ENCODE measurements at places on chromosomes 1 and 21. TPM values are rescaled to one million over a fixed set of nuclear protein-coding genes. Genes with fewer than 3 reads are reported as not detected.

- no peak for DNase-seq
Measured at GRCh38 chr1:226656601-226657277, 82.3 kb downstream of the ITPKB start.

ANKRD34A gene
- total RNA-seq: 0.20 TPM

CFAP126 gene
- not detected for total RNA-seq

- no peak for DNase-seq
Measured at GRCh38 chr1:47765236-47765635, 231.9 kb downstream of the TRABD2B start.

RPTN gene
- not detected for total RNA-seq

FAM76A gene
- 14.7 TPM for total RNA-seq

TGFB2 gene
- total RNA-seq: 7.7 TPM

FAM131C gene
- 0.20 TPM for total RNA-seq

CDC20 gene
- total RNA-seq: 189 TPM

DNA sequence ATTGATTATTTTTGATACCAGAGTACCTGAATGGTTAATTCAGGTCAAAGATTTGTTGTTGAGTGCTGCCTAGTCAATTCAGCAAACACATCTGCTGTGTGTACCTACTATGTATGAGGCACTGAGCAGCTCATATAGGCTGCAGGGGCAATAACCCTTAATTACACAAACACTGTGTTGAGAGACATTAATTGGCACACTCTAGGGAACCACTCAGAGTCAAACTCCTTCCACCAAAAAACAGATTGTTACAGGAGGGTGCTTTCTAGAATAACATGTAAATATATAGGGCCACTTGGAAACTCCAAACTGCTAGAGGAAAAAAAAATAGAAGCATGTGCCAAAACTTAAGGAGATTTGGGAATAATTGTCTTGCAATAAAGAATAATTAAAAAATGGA lies 31.3 kb downstream of the UBE2U start:
- no peak for DNase-seq

- DNase-seq: no peak
Measured at GRCh38 chr1:34696230-34696629, 58.6 kb upstream of the GJB5 start.

DNA sequence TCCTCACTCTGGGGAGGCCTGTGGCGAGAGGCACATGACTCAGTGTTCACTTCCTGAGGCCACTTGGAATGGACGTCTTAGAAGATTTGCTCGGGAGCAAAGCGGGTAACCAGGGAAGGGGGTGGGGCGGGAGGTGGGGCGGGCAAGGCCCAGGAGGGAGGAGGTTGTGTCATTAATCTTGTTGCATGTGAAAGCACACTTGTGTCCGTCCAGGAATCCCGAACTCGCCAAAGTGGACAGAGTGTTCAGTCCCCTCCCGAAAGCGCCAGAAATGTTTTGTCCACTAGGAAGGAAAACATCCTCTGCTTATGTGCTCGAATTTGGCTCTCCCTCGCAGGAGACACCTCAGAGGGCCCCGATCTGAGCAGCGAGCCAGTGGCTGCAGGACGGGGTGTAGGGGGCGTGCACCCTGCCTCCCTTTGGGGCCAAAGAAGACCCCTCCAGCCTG lies 84.2 kb downstream of the SPSB1 start:
- no peak for DNase-seq

GRCh38 chr1:168285521-168285790 lies 4.8 kb downstream of the TBX19 start:
- no peak for DNase-seq

- no peak for DNase-seq
Measured at GRCh38 chr1:116389013-116389412, 16.0 kb downstream of the ATP1A1 start.

GRCh38 chr1:99264201-99265021 lies at the start of gene PLPPR4:
TSS of gene PLPPR4 (plus strand) at chr1:99264492. CDS start at chr1:99264594, 102 bp downstream.
- no peak for DNase-seq

CR1L gene
- not detected for total RNA-seq

ALX3 gene
- not detected for total RNA-seq

DNA sequence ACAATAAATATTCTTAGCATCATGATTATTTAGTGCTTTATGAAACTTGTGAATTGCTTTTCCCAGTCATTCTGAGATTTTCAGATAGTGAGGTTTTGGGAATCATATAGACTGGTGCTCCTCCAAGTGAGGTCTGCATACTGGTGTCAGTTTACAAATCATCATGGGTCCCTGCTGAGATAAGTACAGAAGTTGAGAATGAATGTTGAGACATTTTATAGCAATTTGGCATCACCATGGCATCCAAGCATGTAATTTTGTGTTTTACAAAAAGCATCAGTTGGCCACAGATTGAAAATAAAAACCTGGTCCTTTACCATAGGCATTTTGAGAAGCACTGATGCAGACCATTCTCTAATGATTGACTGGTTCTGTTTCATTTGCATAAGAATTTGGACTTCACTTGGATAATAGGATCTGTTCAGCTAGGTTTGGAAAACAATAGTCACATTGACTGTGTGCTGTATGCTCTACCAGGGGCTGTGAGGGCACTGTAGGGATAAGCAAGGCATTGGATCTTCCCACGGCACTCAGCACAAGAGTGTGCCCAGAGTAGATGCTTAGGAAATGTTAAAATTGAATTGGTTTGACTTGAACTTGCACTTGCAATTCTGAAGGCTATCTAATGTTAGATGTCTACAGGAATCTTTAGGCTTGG lies 79.0 kb upstream of the JUN start:
- no peak for DNase-seq

GRCh38 chr1:232282498-232282897 lies 347.4 kb downstream of the SIPA1L2 start:
- no peak for DNase-seq

- DNase-seq: no peak
Measured at GRCh38 chr1:96587222-96587621, 134.4 kb upstream of the PTBP2 start.

ARTN gene
- total RNA-seq: not detected

DNA sequence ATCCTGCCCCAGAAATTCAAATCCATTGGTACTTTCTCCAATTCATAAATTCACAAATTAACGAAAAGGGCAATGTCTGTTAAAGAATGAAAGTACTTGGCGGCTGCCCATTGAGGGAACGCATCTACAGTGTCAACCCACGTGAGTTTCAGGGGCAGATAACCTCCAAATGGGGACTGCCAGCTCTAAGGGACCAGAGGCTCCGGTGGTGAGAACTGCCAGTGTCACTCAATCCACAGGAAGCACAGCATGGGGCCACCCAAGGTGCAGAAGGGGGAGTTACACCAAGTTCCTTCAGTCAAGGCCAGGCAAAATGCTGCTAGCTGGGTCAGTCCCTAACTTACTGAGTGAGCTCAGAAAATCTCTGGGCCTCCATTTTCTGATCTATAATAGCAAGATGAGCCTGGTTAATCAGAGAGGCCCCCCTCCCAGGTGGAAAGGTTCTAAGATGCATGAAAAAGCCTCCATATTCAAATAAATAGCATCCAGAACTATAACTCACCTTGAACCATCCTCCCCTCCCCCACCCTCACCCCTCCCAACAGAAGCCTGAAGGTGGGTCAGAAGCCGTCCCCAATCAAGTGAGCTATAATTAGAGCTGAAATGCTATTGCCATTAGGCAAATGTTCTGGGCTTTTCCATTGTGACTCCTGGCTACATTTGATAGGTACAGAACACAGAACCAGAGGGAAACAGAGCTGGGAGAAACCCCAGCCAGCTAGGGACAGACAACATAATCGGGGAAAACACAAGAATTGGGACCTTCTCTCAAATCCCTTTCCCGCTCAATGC lies 41.7 kb downstream of the LRP8 start:
- no peak for DNase-seq

PDZK1 gene
- 0.14 TPM for total RNA-seq

DNA sequence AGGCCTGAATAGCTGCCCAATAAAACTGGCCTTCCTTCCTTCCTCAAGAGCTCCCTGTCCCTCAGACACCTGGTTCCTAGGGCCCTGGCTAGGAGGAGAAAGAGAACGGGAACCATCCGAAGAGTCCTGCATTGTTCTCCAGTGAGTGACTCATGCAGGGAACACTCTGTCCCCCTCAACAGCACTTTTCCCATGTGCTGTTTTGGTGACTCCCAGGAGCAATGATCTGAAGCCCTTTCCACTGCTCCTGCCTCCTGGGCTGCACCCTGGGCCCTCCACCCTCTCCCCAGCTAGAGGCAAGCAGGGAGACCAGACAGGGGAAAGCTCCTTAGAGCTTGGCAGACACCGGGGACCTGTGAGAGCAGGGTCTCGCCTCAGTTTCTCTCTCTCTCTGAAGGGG lies 18.9 kb downstream of the TNNT2 start:
- DNase-seq: no peak

DNA sequence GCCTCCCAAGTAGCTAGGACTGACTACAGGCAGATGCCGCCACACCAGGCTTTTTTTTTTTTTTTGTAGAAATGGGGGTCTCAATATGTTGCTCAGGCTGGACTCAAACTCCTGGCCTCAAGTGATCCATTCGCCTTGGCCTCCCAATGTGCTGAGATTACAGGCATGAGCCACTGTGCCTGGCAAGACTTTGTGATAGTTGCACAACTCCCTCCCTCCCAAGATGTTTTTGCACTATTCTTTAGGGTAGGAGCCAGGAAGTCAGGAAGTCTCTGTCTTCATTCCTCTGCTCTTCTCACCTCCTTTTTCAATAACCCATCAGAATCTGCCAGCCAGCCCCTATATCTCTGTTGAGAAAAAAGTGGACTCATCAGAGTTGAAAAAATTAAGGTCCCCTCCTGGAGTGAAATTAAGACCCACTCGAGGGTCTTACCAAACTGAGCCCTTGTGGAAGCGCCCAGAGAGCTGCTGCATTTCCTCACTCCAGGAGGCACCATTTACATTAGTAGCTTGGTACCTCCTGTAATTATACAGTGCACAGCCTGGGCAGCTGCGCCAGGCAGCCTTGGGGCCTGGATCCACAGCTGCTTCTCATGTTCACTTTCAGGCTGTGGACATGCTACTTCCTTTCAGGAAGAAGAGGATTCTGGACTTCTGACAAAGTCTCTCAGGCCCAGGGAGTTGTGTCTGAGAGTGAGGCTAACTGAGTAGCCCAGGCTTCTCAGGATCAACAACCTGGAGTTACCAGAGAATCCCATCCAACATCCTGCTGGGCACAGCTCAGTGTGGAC lies 24.0 kb downstream of the TCEA3 start:
- no peak for DNase-seq

RIMS3 gene
- 0.20 TPM for total RNA-seq

TMCO4 gene
- total RNA-seq: 7.3 TPM

DNA sequence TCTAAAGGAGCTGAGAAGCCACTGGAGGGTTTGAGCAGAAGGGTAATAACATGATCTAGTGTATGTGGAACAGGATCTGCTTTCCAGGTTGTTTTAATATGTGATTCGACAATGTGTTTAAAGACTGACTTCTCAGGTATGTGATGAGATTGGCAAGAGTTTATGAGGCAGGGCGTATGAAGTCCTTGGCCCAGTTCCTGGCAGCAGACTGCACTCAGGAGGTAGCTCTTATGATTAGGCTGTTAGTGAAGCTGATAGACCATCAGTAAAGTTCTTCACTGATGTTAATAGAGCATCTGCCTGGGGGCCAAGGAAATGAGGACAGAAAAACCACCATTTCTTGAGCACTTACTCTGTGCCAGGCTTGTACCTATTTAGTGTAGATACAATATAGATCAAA lies 41.9 kb upstream of the SERBP1 start:
- no peak for DNase-seq

DNA sequence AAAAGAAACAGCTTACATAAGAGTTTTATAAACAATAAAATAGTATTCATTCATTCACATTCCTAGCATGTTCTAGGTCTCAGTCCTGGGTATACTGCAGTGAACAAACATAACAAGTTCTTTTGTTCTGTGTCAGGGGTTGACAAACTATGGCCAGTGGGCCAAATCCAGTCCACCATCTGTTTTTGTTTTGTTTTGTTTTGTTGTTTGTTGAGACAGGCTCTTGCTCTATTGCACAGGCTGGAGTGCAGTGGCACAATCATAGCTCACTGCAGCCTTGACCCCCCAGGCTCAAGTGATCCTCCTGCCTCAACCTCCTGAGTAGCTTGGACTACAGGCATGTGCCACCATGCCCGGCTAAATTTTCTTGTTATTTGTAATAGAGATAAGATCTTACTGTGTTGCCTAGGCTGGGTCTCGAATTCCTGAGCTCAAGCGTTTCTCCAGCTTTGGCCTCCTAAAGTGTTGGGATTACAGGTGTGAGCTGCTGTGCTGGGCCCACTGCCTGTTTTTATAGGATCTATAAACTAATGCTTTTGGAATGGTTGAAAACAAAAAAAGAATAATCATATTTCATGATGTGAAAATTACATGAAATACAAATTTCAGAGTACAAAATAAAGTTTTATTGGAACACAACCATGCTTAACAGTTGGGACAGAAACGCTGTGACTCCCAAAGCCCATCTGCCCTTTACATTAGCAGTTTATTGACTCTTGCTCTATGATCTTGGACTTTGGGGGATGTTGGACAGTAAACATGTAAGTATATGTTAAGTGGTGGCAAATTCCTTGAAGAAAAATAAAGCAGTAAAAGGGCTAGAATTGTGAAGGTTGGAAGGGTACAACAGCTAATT lies 17.9 kb downstream of the CAPZA1 start:
- no peak for DNase-seq

DNA sequence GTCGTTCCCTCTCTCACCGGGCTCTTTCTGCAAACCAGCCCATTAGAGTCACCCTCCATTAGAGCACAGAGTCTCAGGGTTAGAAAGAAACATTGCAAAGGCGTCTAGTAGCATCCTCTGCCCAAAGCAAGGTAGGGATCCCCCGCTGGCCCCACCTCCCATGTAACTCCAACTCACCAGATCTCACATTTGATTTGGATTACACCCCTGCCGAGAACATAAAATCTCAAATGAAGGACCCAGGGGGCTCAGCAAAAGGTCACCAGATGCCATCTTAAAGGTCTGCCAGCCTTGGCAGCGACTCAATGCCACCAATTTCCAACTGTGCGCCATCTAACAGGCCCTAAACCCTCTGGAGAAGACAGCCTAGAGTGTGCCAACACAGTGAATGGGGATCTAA lies 14.1 kb downstream of the C1orf87 start:
- DNase-seq: no peak

GRCh38 chr1:11645270-11645669 lies 9.0 kb downstream of the FBXO2 start:
- no peak for DNase-seq

DNA sequence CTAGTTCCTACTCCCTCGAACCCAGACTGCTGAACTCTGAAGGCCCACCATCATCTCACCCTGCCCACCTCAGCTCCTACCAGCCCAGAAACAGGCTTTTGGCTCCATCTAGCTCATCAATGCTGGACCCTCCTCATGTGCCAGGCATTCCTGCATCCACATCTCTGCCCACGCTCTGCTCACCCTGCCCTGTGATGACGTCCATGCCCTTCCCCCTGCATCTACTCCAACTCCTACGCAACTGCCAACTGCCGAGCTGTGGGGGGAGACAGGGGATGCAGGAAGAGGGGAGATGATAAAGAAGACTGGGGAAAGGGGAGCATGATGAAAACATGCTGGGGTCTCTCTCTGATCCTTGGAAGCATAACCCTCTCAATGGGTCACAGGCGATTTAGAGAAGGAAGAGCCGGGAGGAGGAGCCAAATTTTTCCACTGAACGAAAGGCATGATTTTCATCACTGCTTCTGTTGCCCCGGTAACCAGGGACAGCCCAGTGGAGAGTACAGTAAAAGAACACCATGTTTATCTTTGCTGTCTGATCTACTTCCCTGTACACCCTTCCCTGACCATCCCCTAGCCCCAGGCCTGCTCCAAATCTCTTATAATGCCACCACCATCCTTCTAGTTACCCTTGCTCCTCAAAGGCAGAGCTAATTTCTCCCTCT lies 44.3 kb downstream of the CD34 start:
- no peak for DNase-seq

GRCh38 chr21:28311411-28312190 lies 681.1 kb downstream of the LTN1 start:
- no peak for DNase-seq

HCRTR1 gene
- total RNA-seq: 0.53 TPM

- peak; percentile 87 for DNase-seq
Measured at GRCh38 chr1:113978863-113979702, at the start of gene OLFML3. TSS of gene OLFML3 (plus strand) at chr1:113979474. CDS start at chr1:113979517, 43 bp downstream.

Data from pulmonary artery endothelial cell (primary cell).